ENCODE measurements at places on chromosomes 13 and 19.

DNA sequence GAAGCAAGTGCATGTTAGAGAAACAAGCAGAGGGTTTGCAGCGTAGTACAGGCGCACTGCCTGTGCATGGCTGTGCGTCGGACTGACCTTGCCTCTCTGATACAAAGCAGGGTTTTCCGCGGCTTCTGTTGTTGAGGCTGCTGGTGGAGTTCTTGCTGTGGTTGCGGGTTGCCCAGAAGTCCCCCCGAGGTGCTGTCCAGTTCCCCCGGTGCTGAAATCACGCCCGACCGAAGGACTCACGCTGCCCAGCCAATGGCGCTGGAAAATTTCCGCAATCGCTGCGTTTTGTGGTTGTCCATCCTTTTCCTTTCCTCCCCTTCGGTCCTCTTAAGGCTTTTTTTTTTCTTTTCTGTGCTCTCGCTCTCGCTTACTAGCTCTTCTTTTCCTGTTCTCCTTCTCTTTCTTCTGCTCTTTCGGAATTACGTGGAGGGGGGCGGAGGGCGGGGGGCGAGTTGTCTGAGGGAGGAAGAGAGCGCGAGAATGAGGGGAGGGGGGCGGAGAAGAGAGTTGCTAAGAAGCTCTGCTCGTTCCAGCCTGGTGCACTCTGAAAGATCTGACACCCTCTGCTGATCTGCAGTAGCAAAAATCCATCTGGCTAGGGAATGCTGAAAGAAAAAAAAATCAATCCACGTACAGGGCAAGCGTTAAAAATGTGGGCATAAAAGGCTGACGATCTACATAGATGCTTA is at the start of gene SLITRK1:
Gene SLITRK1 (minus strand): TSS at position 558 of the 689 bp plus-strand sequence. CDS start 967 bp downstream, outside the sequence.
- DNase-seq, result no peak

DNA sequence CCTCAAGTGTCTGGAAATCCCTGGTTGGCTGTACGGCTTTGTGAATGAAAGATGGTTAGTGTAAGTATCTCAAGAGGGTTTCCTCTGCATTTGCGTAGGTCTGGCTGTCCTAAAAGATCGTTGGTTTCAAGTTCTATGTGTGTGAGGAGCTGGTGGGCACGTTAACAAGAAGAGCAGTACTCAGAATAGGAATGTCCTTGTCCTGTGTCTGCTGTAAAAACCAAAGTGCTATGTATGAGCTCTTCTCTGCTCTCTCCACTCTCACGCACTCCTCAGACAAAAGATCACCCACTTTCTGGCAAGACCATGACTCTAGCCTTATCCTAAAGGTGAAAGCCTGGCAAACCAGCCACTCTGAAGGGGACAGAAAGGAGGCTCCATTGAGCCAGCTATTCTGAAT is 39.1 kb downstream of the USP12 start:
- no peak for DNase-seq

DNA sequence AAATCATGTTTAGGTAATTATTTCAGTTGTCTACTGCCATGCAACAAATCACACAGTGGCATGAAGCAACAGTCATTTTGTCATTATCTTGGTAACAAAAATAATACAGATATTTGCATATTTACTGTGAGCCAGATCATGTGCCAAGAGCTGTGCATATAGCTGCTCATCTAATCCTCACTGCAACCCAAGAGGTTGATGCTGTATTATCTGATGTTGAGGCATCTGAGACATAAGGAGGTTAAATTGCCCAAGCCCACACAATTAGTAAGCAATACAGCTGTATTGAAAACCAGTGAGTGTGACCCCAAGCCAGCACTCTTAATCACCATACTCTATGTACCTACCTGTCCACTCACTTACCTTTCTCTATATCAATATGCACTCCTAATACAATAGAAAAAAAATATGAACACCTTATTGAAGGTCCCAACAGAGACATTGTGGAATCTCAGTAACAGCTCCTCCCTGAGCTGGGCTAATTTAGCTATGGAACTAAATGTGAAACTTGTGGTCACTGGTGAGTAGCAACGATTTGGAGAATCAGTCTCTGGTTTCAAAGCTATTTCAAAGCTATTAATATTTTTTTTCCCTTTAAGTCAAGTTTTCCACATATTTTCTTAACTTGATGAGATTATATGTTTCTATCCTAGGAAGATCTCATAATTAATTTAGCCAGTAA is 185.2 kb downstream of the KLF12 start:
- no peak for DNase-seq

DNA sequence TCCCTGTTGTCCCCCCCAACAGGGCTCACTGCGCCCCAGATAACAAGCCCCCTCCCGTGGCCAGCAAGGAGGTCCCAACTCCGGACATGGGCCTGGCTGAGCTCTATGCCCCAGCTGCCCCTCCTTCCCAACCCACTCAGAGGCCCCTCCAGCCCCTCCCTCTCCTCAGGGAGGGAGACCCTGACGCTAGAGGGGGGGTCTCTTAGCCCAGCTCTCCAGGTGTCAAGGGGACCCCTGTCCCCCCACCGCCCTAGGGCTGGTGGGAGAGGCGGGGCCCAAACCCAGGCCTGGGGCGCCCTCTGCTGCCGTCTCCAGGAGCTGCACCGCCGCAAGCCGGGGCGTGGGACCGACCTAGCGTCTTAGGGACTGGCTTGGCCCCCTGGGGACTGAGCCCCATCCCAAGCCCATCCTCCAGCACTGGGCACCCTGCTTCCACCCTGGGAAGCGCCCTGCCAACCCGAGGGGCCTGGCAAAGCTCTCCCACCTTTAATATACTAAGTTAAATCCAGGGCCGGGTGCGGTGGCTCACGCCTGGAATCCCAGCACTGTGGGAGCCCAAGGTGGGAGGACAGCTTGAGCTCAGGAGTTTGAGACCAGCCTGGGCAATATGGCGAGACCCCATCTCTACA is 1.4 kb downstream of the GRIN3B start:
- DNase-seq, result no peak
